ENCODE measurements at places on chromosomes 1 and 21. TPM values are rescaled to one million over a fixed set of nuclear protein-coding genes. Genes with fewer than 3 reads are reported as not detected.

SYNC gene
- 56.0 TPM for total RNA-seq

ZBED6 gene
- 40.2 TPM for total RNA-seq

PRPF38B gene
- total RNA-seq, result 17.1 TPM

OLFML3 gene
- total RNA-seq, result 134 TPM

PLA2G2C gene
- not detected for total RNA-seq

MFAP2 gene
- 70.2 TPM for total RNA-seq

LRRC3 gene
- total RNA-seq, result under 0.01 TPM

TAF13 gene
- 82.5 TPM for total RNA-seq

LRRIQ3 gene
- 0.32 TPM for total RNA-seq

CYYR1 gene
- not detected for total RNA-seq

TMEM240 gene
- total RNA-seq, result 2.3 TPM

IGSF21 gene
- not detected for total RNA-seq

RGS8 gene
- not detected for total RNA-seq

RNF186 gene
- not detected for total RNA-seq

GATAD2B gene
- 8.6 TPM for total RNA-seq

CFHR2 gene
- not detected for total RNA-seq

HEYL gene
- total RNA-seq, result 0.32 TPM

LORICRIN gene
- total RNA-seq, result not detected

CD1D gene
- under 0.01 TPM for total RNA-seq

BCAN gene
- not detected for total RNA-seq

NBPF4 gene
- under 0.01 TPM for total RNA-seq

MAGOH gene
- total RNA-seq, result 22.2 TPM

GSTM5 gene
- total RNA-seq, result 5.8 TPM

FCAMR gene
- not detected for total RNA-seq

SHE gene
- not detected for total RNA-seq

MCOLN3 gene
- 0.97 TPM for total RNA-seq

STIL gene
- total RNA-seq, result 21.2 TPM

STXBP3 gene
- total RNA-seq, result 79.5 TPM

SLC30A7 gene
- 90.7 TPM for total RNA-seq

GLIS1 gene
- total RNA-seq, result 0.43 TPM

SIM2 gene
- not detected for total RNA-seq

NPL gene
- 3.5 TPM for total RNA-seq

SPATA45 gene
- 0.43 TPM for total RNA-seq

CRNN gene
- not detected for total RNA-seq

OR2L8 gene
- not detected for total RNA-seq

VWA5B1 gene
- not detected for total RNA-seq

CYP4A11 gene
- not detected for total RNA-seq

LCE1E gene
- total RNA-seq, result not detected

GJC2 gene
- total RNA-seq, result 3.9 TPM

APCS gene
- not detected for total RNA-seq

C1orf50 gene
- 5.2 TPM for total RNA-seq

KCNK1 gene
- total RNA-seq, result 2.6 TPM

KCNK2 gene
- total RNA-seq, result 18.7 TPM

SGIP1 gene
- 98.9 TPM for total RNA-seq

KRTAP20-2 gene
- not detected for total RNA-seq

CFAP141 gene
- total RNA-seq, result not detected

NBPF6 gene
- not detected for total RNA-seq
